ENCODE measurements at places on chromosomes 3 and 15.

GRCh38 chr15:50506121-50506520, 40.3 kb downstream of the USP50 start:
- no peak for DNase-seq

GRCh38 chr3:16103472-16103871, 71.0 kb upstream of the GALNT15 start:
- DNase-seq: no peak

DNA sequence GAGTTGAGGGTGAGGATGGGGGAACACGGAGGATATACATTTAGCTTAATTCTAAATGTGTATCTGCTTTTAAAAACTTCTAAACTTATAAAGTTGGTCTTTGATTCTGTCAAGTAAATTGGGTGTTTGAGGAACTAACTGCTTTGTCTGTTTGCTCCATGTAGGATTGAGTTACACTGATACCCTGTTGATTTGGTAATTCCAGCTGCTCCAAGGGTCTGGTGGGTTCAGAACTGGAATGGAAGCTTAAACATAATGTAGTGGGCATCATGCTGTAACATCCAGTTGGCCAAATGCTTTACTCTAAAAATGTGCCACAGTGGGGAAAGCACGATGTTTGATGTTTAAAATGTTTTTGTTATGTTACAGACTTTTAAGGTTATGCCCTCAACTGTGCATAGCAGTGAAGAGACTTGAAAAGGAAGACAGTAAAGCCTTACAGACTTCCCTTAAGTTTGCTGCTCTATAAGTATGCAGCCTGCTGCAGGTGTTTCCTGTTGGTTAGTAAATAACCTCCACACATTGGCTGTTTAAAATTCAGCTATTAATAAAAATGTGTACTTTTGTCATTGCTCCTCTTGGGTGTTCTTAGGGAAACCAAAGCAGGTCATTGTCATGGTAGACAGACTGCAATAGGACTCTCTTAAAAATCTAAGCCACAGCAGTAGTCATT, 5.9 kb upstream of the EDEM1 start:
- DNase-seq: no peak

GRCh38 chr3:41024031-41024836, 175.1 kb upstream of the CTNNB1 start:
- DNase-seq: no peak

DNA sequence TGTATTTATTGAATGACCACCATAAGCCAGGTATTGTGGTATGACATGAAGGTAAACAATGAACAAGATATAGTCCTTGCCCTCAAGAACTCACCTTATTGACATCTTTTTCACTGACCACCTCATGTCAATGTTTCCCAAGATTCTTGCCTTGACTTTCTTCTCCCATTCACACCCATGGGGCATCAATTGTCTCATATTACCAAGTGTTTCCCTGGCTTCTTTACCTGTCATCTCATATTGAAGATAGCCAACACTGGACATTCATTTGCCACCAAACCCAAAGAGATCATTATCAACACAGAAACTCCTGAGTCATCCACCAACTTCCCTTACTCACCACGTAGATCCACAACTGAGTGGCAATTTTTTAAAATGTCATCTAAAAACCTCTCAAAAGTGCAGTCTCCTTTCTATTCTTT, 2.2 kb downstream of the EFHB start:
- no peak for DNase-seq

- DNase-seq: no peak
These were observed 19.2 kb downstream of the RBP2 start for GRCh38 chr3:139457066-139457465.

GRCh38 chr3:24707936-24708335, 213.3 kb upstream of the THRB start:
- DNase-seq: no peak

Measured in activated CD8-positive, alpha-beta T cell treated with anti-CD3 and anti-CD28 coated beads for 36 hours (primary cell).